Adipocyte (in vitro differentiated cells): ENCODE measurements at places on chromosomes 12 and 14.
A peak's percentile ranks its signal among the peaks of the same experiment; 100 is the strongest.

GRCh38 chr14:60311417-60311816, 62.4 kb downstream of the PPM1A start:
- DNase-seq = peak; percentile 24

- DNase-seq = no peak
Observed at GRCh38 chr14:90577661-90578282, 180.9 kb downstream of the CALM1 start.

DNA sequence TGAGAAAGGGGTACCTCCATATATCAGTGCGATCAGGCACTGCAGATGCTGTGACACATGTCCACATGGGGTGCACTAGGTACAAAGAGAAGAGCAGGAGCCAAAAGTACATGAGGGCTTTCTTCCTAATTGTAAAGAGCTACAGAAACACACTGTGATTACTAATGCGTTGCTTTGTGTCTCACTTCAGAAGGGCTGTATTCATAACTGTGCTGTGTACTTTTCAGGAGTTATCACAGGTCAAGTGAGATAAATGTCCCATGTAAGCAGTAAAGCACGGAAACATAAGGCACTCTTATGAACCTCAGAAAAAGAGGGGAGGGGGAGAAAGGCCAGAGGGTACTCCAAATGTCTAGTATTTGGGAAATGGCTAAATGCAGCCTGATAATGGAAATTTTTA, 10.6 kb downstream of the SPRING1 start:
- no peak for DNase-seq

GRCh38 chr12:2154521-2154920, 101.7 kb downstream of the CACNA1C start:
- no peak for DNase-seq

- DNase-seq = peak; percentile 19
Observed at GRCh38 chr14:90140298-90140955, 78.6 kb downstream of the KCNK13 start.

- no peak for DNase-seq
Observed at GRCh38 chr14:24130380-24130716, at the start of gene FITM1. Gene FITM1 (plus strand): TSS chr14:24130659. CDS start chr14:24131564, 905 bp downstream.

DNA sequence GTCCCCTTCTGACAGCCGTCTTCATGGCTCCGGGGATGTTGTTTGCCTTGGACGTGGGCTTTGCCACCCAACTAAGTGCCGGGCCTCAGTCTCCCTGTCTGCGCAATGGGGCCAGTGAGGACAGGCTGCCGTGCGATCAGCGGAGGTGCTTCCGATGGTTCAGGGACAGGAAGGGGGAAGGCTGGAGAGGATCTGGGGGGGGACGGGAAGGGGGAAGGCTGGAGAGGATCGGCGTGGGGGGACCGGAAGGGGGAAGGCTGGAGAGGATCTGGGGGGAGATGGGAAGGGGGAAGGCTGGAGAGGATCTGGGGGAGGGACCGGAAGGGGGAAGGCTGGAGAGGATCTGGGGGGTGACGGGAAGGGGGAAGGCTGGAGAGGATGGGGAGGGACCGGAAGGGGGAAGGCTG, 3.4 kb downstream of the MMP17 start:
- DNase-seq = peak; percentile 74

DNA sequence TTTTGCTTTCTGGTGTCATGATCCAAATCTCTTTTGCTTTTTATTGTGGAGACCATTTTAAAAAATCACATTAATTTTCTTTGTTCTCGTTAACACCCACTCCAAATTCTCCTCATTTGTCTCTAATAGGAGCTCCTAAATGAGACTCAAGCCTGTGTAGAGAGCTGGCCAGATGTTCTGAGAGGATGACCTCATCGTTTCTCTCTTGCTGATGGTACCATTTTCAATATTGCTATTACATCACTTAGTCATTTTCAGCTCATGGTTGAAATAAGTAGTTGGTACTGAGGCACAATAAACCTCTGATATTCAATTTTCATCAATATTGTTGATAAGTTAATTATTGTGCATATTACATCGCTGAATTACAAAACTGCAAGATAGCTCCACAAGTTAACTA, 31.5 kb downstream of the SPTB start:
- no peak for DNase-seq

- no peak for DNase-seq
Observed at GRCh38 chr12:85188619-85189018, 91.4 kb upstream of the ALX1 start.

DNA sequence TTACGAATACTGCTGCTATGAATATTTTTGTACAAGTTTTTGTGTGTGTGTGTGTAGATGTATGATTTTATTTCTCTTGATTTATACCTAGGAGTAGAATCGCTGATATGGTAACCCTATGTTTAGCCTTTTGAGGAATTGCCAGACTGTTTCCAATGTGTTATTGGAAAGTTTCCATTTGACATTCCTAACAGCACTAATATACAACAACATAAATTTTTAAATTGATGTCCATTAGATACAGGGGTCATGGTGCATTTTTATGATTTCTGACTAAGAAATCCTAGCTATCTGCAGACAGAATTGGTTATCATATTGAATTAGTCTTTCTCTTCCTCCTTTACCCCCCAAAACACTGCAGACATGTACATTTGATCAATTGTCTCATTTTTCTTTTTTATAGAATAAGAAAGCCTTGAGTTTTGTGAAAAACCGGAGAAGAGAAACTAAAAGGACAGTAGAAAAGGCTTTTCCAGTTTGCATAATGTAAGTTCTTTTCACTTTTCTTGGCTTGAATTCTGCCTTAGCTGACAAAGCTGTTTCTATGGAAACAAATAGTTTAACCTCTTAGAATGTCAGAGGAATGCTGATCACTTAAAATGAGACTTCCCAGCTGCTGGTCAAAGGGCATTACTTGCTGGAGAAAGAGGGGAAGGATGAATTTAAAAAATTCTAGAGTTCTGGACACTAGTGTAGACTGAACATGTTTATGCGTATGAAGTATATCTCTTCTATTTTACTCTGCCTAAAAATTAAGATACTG, 28.2 kb downstream of the PALS1 start:
- DNase-seq = peak; percentile 92

- no peak for DNase-seq
Observed at GRCh38 chr14:91258011-91258618, 13.6 kb upstream of the GPR68 start.

GRCh38 chr14:34256223-34256622, 205.8 kb downstream of the SPTSSA start:
- no peak for DNase-seq

GRCh38 chr12:114921781-114922180, 237.8 kb upstream of the TBX3 start:
- DNase-seq = peak; percentile 18

DNA sequence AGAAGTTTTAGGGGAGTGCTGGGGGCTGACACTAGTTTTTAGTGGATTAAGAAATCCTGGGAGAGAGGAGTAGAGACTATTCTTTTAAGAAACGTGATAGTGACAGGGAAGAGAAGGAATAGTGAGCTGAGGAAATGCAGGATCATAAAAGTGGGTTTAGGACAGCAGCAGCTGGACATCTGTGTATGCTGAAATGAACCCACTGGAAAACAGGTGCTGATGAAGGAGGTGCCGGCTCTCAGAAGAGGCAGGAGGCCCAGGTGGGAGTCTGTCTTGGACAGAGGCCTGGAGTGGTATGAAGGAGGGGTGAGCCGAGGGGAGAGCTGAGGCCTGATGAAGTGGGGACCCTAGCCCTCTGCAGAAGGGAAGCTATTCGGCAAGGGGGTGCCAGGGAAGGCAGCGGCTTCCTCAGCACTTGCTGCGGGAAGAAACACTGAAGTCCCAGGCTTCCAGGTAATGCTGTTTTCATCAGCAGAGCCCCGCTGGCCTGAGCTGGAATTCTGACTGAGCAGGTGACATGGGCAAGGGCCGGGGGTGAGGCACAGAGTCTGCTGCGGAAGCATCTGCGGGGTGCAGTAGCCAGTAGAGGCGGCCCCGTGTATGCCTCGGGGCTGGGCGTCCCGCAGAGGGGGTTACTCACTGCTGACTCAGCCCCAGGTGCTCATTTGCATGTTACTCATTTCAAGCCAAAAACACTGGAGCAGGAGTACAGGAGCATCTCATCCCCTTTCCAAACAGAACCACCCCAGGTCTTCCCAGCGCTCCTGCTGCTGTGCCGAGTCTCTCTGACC, 89.7 kb downstream of the TMCC3 start:
- peak; percentile 21 for DNase-seq

GRCh38 chr12:9975614-9976013, 4.4 kb downstream of the CLEC12A start:
- no peak for DNase-seq

- no peak for DNase-seq
Observed at GRCh38 chr12:31600750-31601149, 9.8 kb upstream of the DENND5B start.

GRCh38 chr12:54653025-54653424, 4.9 kb upstream of the DCD start:
- no peak for DNase-seq

DNA sequence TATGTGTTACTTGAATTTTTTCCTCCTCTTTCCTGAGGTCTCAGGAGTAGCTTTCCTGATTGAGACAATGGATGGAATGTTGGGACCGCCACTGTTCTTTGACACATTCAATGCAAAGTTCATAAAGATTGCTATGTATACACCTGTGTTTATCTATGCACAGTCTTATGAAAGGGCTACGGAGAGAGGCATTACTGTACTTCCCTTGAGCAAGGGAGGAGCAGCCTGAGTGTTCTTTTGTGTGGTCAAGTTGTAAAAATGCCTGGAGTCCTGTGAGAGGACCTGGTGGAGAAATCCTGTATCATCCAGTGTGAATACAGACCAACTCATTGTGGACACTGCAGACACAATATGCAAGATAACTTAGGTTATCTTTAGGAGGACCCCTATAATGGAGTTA, 1.2 kb downstream of the SRGAP1 start:
- peak; percentile 61 for DNase-seq
